CD4-positive, alpha-beta T cell treated with Interleukin-6 at 100 ng/mL for 8 hours (primary cell): ENCODE measurements at places on chromosomes 2 and 18.
A peak's percentile ranks its signal among the peaks of the same experiment; 100 is the strongest.

DNA sequence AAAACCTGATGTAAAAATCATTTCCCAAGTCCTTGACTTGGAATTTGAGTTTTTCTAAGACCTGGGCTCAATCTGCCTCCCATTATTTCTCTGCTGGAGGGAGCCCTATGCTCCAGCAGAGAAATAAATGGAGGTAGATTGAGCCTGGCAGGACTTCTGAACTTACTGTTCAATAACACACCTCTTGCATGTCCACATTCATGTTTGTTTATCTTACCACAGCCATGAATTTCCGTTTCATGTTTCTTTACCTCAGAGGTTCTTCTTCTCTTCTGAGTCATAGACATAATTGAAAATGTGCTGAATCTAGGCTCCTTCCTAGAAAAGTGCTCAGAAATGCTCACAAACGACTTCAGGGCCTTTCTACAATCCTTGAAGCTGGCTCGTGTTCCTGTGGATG lies 170.8 kb downstream of the PMAIP1 start:
- DNase-seq = no peak

- no peak for DNase-seq
Measured at GRCh38 chr2:239789711-239790110, 235.4 kb downstream of the NDUFA10 start.

- DNase-seq = no peak
Measured at GRCh38 chr2:109341355-109342255, 212.6 kb downstream of the SH3RF3 start.

- no peak for DNase-seq
Measured at GRCh38 chr2:63078852-63079606, 28.4 kb downstream of the OTX1 start.

DNA sequence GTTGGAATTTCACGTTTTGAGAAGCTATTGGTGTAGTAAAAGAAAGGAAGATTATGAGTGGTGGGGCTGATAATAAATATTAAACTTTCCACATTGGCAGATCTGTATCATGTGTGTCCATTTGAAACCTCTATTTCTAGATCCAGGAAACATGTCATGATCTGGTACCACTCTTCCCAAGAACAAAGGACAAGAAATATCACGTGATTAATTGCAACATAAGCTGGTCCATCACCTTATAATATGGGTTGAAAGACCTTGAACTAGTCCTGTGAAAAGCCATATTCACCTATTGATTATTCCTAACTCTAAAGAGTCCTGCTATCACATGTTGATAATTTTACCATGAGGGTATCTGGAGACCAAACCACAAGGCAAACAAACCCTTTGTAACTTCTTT lies 335.3 kb upstream of the SMIM21 start:
- no peak for DNase-seq

DNA sequence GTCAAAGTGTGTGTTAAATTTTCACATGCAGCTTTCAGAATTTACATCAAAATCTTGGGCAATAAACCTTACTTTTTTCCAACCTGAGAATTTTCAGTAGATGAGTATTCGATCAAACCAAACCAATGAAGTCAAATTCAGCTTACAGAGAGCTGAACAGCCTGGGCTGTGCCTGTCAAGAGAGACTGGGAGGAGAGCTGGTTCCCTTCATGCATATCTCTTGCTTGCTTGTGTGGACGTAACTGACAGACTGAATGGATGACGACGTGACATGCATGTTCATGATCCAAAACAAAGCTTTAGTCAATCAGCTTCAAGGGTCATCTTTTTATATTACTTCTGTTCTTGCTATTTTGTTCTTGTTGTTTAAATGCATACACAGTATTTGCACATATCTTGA lies 145.2 kb downstream of the GALNT3 start:
- DNase-seq = no peak

DNA sequence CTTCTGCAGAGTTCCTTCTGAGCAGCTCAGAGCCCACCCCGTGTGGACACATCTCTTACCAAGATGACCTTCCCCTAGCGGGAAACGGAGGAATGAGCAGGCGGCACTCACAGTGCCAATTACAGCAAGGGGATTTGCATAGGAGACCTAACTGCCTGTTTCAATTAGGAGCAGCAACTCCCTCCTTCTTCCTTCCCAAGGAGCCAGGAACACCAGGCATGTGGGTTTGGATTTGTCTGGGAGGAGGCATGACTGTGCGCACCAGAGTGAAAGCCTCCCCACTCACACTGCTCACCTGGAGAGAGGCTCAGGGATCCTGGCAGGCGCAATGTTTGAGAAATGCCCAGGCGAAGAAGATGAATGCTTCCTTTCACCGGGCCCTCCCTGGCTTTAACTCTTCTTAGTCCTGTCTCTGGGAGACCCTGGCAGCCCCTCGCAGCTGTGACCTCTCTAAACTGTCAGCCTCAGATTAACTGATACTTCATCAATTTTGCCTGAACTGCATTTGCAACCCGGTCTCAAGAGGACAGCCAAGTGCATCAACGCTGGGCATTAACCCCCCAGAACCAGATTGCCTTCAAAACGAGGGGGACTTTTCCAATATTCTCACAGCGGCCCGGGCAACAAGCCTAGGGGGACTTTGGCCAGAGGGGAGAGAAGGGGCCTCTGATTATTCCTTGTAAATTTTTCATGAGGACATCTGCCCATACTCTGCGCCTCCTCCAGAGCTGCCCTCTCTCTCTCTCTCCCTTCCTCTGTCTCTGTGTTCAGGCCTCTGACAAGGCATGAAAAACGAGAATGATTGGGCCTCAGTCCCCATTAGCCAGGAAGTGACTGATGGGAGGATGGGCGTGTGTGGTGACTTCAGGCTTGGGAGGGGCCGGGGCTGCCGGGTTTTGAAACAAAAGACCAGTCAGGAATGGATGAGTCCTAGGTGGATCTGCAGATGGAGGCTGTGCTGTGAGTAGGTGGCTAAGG lies 93.8 kb downstream of the CMPK2 start:
- DNase-seq = no peak

DNA sequence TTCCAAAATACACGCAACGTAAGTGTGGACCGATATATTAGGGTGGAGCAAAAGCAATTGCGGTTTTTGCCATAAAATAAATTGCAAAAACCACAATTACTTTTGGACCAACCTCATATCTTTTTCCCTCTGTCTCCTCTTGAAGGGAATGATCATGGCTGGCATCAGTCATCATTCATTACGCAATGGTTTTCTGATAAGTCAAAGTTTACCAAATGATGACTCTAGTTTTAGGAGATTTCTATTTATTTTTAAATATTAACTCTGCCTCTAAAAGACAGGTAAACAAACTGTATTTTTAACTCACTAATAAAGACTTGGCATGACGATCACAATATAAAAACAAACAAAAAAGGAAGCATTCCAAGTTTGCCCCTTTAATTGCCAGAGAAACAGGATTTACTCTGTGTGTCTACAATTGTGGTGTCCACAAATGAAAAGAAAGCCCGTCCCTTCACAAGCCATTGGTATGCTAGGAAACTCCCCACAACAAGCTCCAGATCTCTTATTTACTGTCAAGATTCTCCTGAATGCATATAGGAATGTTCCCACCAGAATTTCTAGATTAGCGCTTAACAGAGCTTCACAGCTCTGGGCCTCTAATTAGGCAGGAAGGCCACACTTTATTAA lies 61.3 kb downstream of the IRS1 start:
- no peak for DNase-seq

- DNase-seq = no peak
Measured at GRCh38 chr2:32003791-32004190, 7.0 kb downstream of the MEMO1 start.

GRCh38 chr18:74994502-74995418 lies 214.2 kb downstream of the PTGR3 start:
- peak; percentile 35 for DNase-seq

DNA sequence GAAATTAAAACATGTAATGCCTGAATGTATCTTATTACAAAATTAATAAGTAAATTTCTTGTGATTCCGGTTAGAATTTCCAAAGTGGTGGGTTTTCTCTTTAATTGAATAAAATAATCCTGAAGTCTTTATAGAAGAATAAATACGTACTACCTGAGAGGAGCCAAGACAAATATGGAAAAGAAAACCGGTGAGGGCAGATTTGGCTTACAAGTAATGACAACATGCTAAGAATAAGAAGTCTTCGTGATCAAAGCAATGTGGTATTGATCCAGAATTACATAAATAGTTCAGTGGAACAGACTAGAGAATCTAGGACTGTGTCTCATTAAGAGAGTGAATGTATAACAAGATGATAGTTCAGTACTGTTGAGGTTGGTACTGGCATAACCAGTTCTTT lies 167.5 kb downstream of the NEDD4L start:
- DNase-seq = no peak

DNA sequence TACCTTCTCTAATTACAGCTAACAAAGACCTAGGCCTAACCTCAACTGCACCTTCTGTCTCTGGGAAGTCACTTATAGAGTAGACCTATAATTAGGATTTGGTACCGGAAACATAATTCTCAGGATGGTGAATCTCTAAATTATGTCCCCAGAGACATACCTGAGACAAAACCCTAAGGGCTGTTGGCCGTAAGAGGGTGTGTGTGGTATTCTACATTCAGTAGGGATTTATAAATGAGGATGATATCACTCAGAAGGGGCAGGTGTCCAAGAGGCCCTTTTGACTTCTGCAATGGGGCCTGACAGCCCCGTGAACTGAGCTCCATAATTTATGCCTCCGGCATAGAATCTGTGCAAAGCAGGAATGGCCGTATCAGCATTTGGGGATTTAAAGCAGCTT lies 13.5 kb upstream of the DARS1 start:
- DNase-seq = no peak

DNA sequence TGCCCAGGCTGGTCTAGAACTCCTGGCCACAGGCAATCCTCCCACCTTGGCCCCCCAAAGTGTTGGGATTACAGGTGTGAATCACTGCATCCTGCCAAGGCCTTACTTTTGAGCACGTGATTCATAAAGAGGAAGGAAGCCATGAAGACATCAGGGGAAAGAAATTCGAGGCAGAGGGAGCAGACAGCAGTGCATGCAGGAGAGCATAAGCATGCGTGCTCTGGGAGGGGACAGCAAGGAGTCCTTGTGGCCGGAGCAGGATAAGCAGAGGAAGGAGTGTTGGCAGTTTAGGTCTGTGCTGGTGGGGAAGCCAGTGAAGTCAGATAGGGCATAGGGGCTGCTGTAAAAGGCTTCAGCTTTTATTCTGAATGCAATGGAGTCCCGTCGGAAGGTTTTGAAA lies 400.5 kb upstream of the RAB12 start:
- no peak for DNase-seq

DNA sequence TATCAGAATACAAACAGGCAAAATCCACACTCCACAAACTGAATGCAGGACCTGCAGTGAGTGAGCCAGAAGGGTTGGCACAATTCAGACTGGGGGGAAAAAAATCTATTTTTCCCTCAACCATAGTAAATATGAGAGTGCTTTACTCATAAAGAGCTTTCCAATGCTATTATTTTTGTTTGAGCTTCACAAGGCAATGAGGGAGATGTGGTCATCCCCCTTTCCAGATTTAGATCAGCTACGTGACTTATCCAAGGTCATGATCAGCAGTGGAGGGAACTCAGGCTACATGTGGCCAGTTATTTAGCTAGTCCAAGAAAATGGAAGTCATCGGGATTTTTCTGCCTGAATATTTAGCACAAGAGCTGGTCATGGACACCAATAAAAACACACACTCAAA lies 120.4 kb upstream of the KLF7 start:
- DNase-seq = no peak

DNA sequence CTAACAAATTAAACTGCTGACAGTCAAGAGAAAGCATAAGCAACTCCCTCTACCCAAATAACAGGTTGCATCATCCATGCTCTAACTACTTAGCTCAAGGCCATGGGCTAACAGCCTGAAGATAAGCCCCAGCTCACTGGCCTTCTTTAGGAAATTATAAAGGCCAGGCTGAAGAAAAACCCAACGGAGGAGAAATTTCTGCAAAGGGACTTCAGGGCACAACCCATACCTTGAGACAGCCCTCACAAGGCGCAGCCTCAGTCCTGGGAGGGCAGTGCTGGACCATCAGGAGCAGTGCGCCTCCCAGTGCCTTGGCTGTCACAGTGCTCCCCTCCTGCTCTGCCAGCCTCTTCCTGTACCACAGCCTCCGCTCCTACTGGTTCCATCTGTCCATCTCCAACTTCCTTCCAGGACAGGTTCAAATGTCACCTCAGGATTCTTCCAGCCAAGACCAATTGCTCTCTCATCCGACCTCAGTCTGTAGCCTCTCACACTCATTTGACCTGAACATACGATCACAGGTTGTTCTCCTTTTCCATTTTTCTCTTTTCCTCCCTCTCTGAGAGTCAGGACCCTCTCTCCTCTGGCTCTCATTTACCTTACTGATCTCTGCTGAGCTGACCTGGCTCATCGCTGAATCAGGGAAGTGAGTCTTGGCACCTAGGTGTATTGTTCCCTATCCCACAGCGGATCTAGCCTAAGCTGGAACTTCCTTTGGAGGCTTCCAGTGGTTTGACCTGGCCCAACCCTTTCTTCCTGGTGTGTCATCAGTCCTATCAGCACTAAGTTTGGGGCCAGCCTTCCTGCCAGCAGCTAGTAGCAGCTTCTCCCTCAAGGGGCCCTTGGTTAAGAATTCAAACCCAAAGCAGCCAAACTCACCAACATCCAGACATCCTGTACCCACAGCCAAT lies 1.9 kb downstream of the MCFD2 start:
- no peak for DNase-seq

DNA sequence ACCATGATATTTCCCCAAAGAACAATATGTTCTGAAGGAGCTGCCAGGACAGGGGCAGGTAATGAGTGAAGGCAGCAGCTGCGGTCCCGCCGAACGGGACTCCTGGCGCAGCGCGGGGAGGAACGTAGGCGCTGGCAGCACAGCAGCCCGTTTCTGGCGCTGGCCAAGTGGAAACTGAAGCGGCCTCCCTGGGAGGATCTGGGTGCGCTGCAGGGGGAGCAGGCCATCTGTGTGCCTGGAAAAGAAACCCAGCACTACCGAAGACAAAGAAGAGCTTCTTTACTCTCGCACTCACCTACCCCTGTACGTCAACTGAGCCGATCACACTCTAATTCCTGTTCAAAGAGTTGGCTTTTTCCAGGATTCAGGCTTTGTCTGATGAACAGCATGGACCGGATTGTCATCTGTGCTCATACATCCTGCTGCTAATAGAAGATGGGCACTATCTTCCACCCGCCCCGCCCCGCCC lies 11.8 kb downstream of the G6PC2 start:
- no peak for DNase-seq

- DNase-seq = no peak
Measured at GRCh38 chr18:44602845-44603244, 77.8 kb upstream of the SETBP1 start.

DNA sequence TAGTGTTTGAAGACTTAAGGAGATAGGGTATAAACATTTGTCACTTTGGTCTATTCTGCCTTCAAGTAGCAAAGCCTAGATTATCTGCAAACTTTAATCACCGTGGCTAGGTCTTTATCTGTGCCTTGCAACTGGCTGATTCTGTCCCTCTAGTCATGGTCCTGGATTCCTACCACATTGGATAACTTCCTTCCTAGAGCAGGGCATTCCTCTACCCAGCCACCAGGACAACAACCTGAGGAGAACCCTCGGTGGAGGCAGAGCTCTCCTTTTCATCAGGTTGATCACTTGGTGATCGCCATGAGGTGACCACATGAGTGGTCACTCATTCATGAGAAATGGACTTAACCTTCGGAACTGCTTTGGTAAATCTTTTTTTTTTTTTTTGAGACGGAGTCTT lies 25.3 kb upstream of the PTPRM start:
- DNase-seq = no peak

GRCh38 chr2:2840681-2841300 lies 509.7 kb upstream of the MYT1L start:
- DNase-seq = no peak
